ENCODE measurements at places on chromosomes 6 and 20. TPM values are rescaled to one million over a fixed set of nuclear protein-coding genes. Genes with fewer than 3 reads are reported as not detected.
A peak's percentile ranks its signal among the peaks of the same experiment; 100 is the strongest.

GPSM3 gene
- total RNA-seq: 274 TPM

OLIG3 gene
- total RNA-seq: not detected

RPRD1B gene
- total RNA-seq: 37.0 TPM

DNMT3B gene
- 3.7 TPM for total RNA-seq

PPP1R16B gene
- total RNA-seq: 63.6 TPM

DNA sequence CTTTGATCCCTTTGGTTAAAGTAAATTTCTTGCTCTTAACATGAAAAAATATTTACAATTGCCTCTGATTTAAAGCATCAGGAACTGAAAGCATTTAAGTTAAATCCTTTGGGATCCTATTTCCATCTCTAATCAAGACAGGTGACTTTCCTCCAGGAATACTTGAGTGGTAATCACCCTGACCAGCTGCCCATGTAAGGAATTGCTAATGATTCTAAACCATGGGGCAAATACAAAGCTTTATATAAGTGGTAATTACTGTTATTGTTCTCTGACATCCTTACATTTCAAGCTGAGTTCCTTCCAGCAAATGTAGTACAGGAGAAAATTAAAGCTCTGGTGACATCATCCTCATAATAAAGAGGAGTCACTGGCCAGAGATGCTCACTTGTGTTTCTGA, 100.6 kb downstream of the CRYBG1 start:
- DNase-seq: no peak
- no peaks in the 10 kb centered on the region for H3K4me1 ChIP-seq
- H3K27me3 ChIP-seq: peaks cover 9% of the 10 kb centered on the region
- no peaks in the 10 kb centered on the region for H3K36me3 ChIP-seq
- no peak overlapping the region for H3K4me3 ChIP-seq

- no peak overlapping the region for H3K27ac ChIP-seq
- DNase-seq: no peak
- H3K4me3 ChIP-seq: no peak overlapping the region
- H3K4me1 ChIP-seq: peaks cover 2% of the 10 kb centered on the region
- H3K27me3 ChIP-seq: peaks cover 12% of the 10 kb centered on the region
These were observed 32.8 kb downstream of the APCDD1L start for GRCh38 chr20:58482416-58482815.

DNA sequence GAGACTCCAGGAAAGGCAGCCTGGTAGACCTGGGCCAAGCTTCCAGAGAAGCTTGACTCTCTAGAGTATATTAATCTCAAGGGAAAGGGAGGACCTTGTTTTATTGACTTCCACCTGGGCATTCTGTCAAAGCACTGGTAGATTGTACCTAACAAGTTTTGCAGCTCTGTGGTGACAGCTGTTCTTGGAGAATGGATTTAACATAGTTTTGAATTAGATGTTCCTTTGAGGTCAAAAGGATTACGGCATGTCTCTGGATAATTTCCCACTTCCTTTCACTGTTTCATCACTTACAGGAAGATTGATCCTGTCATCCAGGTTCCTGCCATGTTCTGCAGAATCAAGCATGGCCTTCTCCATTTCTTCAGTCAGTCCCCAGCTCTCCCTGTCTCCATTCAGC, 246.0 kb downstream of the PHACTR1 start:
- peaks cover 42% of the 10 kb centered on the region for H3K27me3 ChIP-seq
- H3K4me3 ChIP-seq: no peak overlapping the region
- peaks cover 27% of the 10 kb centered on the region for H3K4me1 ChIP-seq
- no peak overlapping the region for H3K27ac ChIP-seq

DNA sequence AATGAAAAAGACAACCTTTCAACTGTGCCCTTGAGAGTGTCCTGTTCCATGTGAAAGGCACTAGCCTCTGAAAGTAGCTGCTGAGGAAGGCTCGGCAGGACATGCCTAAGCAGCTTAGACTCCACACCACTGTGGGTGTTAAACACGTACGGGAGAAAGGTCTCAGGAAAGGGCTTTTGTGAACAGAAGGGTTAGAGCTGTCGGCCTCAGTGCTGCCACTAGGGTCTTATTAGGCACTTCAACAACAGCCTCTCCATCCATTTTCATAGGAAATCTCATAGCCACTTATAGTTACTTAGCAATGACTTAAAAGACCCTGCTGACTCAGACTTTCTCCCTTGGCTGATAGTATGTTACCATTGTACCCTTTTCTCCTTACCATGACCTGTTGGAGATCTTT, 662.8 kb downstream of the TBC1D32 start:
- no peak overlapping the region for H3K27ac ChIP-seq
- no peaks in the 10 kb centered on the region for H3K36me3 ChIP-seq
- H3K4me1 ChIP-seq: no peaks in the 10 kb centered on the region
- H3K27me3 ChIP-seq: no peaks in the 10 kb centered on the region

DNA sequence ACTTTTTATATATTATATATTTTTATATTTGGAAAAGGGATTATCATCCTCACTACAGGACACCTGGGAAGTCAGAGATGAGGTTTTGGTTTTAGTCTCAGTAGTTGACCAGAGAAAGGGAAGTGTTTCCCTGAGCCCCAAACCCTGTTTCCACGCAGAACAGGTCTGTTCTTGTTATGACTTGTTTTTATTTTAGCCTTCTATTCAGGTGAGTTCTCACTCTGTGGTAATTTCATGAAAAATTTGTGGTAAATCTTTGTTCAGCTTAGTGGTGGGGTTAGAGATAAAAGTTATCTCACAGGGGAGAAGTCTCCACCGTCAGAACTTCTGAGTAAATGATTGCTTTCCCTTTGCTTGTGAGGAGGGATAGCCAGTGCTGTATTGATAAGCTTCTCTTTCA, 224.9 kb downstream of the FARS2 start:
- H3K4me1 ChIP-seq: peaks cover 5% of the 10 kb centered on the region
- no peak overlapping the region for H3K4me3 ChIP-seq
- no peak for DNase-seq

DNA sequence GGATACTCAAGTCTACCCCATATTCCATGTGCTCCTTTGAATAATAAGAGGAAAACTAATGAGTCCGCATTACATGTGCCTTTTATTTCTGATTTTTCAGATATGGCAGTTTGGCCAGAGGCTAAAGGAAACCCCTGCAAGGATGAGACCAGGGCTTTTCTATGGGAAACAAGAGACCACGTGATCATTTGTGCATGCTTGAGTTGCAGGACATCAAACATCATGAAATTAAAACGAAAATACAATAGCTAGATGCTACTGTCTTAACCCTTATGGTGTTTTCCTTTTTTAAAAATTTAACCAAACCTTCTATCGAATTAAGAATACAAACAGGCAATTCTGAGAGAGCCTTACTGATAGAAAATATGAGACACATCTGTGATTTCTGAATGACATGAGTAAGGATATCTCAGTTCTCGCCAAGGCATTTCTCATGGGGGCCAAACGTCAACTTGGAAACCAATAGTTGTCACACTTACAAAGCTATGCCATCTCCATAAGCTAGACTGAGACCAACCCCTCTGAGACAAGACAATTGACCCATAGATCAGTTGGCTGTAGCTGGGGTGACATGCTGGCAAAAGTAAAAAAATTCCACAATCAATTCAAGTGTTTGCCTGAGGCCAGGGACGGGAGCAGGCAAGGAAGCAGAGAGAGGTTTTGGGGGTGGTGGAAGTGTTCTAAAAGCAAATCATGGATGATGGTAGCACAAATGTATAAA, 52.8 kb downstream of the RIPOR2 start:
- H3K27ac ChIP-seq: peak overlapping the region; percentile 77
- DNase-seq: no peak
- H3K36me3 ChIP-seq: peaks cover 82% of the 10 kb centered on the region
- H3K27me3 ChIP-seq: no peaks in the 10 kb centered on the region
- no peak overlapping the region for H3K4me3 ChIP-seq
- H3K4me1 ChIP-seq: peaks cover 72% of the 10 kb centered on the region

DNA sequence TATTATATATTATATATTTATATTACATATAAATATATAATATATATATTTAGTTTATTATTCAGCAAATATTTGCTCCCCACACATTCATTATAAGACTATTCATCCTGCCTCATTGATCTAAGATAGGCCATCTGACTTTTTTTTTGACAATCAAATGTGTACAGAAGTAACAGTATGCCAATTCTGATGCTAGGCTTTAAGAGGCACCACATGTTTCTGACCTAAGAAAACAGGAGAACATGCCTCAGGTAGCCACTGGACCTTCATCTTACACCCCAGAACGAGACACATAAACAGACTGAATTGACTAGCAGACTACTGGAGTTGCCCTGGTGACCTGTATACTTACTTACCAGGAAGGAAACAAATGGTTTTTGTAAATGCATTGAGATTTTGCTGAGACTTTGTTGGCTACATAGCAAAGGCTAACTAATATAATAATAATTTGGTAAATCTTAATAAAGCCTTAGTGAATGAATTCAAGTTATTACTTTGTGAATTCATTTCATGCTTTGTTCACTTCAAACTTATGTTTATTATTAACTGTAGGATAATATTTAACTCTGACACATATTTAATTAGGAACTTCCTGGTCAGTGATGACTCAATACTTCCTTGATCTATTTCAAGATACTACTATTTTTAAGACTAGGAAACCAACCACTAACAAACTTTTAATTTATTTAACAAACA, 13.4 kb upstream of the MYO6 start:
- H3K4me1 ChIP-seq: no peaks in the 10 kb centered on the region
- peaks cover 2% of the 10 kb centered on the region for H3K27me3 ChIP-seq
- DNase-seq: no peak
- H3K36me3 ChIP-seq: no peaks in the 10 kb centered on the region

GRCh38 chr20:53708129-53708968, 114.7 kb upstream of the ZNF217 start:
- H3K4me1 ChIP-seq: peaks cover 68% of the 10 kb centered on the region
- peak overlapping the region; percentile 56 for H3K4me3 ChIP-seq
- H3K27me3 ChIP-seq: no peaks in the 10 kb centered on the region
- DNase-seq: peak; percentile 59
- H3K27ac ChIP-seq: peak overlapping the region; percentile 95

GRCh38 chr6:22925304-22925835, 356.0 kb downstream of the HDGFL1 start:
- peaks cover 5% of the 10 kb centered on the region for H3K4me1 ChIP-seq
- H3K27ac ChIP-seq: no peak overlapping the region
- no peaks in the 10 kb centered on the region for H3K27me3 ChIP-seq
- DNase-seq: no peak
- no peaks in the 10 kb centered on the region for H3K36me3 ChIP-seq
- no peak overlapping the region for H3K4me3 ChIP-seq

DNA sequence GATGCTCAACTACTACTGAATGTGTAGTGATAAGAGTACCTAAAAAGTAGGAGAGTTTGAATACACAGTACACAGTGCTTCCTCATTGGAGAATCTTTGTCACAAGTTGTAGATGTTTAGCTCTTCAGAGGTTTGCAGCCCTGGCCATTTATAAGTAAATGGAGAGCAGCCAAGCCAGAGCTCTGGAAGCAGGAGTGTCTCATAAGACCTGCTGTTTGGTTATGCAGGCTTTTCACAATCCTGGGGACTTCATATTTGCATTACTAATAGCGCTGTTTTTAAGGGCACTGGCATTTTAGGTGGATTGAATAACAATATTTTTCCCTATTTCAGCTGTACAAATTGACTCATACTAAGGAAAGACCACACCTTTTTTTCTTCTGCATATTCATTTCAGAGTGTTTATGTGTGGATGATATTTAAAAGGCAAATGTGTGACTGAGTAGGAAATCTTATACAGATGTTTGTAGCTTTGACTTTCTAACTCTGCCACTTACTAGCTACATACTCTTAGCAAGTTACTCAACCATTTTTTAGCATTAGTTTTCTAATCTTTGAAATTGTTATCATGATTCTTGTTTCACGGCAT, 730.5 kb upstream of the MAP3K7 start:
- H3K36me3 ChIP-seq: no peaks in the 10 kb centered on the region
- no peak overlapping the region for H3K27ac ChIP-seq
- no peaks in the 10 kb centered on the region for H3K27me3 ChIP-seq
- H3K4me1 ChIP-seq: no peaks in the 10 kb centered on the region

GRCh38 chr6:168247443-168248147, 72.0 kb downstream of the DACT2 start:
- no peak for DNase-seq
- no peak overlapping the region for H3K27ac ChIP-seq
- H3K36me3 ChIP-seq: no peaks in the 10 kb centered on the region
- peaks cover 2% of the 10 kb centered on the region for H3K27me3 ChIP-seq
- peaks cover 10% of the 10 kb centered on the region for H3K4me1 ChIP-seq
- no peak overlapping the region for H3K4me3 ChIP-seq

DNA sequence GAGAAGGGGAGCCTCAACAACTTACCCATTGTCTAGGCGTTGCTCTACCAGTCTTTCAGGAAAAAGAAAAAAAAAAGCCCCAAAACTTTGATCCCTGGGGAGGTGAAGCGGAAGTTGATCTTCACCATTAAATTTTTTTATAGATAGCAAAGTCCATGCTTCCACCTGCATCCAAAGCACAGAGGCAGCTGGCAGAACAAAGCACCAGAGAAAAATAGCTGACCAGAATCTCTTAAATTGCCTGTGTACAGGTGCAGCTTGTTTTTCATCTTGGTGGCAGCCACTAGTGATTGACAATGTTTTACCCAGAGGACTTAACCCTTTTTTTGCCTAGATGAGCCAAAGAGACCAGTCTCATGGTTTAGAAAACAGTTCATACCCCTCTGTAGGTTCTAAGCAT, 86.0 kb downstream of the MYB start:
- no peak overlapping the region for H3K27ac ChIP-seq
- no peaks in the 10 kb centered on the region for H3K4me1 ChIP-seq
- no peaks in the 10 kb centered on the region for H3K27me3 ChIP-seq
- no peaks in the 10 kb centered on the region for H3K36me3 ChIP-seq

- H3K27ac ChIP-seq: no peak overlapping the region
- H3K36me3 ChIP-seq: no peaks in the 10 kb centered on the region
- H3K4me1 ChIP-seq: no peaks in the 10 kb centered on the region
- no peaks in the 10 kb centered on the region for H3K27me3 ChIP-seq
- DNase-seq: no peak
- H3K4me3 ChIP-seq: no peak overlapping the region
These were observed 747.0 kb downstream of the PTPRT start for GRCh38 chr20:42442716-42443115.

GRCh38 chr6:142773324-142773723, 171.7 kb downstream of the HIVEP2 start:
- no peaks in the 10 kb centered on the region for H3K27me3 ChIP-seq
- peak overlapping the region; percentile 82 for H3K27ac ChIP-seq
- peak overlapping the region; percentile 4 for H3K4me3 ChIP-seq
- peaks cover 25% of the 10 kb centered on the region for H3K4me1 ChIP-seq
- no peak for DNase-seq

DNA sequence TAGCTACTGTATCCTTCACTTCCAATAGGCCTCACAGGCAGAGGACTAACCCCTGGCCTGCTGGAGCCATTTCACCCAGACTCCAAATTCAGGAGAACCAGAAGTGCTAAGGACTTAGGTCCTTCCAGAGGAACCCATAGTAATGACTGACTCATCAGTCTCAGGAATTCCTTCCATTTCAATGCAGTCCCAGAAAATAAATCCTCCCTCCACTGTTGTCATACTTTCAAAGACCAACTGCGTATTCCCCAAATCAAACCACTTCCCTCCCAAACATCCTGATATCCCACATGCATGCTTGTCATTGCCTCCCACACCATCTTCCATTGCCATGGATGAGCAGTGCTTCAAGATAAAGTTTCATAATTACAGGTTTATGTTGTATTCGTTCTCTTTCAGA, 31.8 kb upstream of the NT5E start:
- H3K36me3 ChIP-seq: no peaks in the 10 kb centered on the region
- H3K27me3 ChIP-seq: peaks cover 6% of the 10 kb centered on the region
- no peak for DNase-seq
- H3K27ac ChIP-seq: no peak overlapping the region
- H3K4me3 ChIP-seq: no peak overlapping the region
- peaks cover 16% of the 10 kb centered on the region for H3K4me1 ChIP-seq

- H3K27ac ChIP-seq: no peak overlapping the region
- H3K27me3 ChIP-seq: no peaks in the 10 kb centered on the region
- no peaks in the 10 kb centered on the region for H3K4me1 ChIP-seq
- H3K4me3 ChIP-seq: no peak overlapping the region
- no peak for DNase-seq
These were observed 600.4 kb upstream of the JAG1 start for GRCh38 chr20:11274141-11274594.

Measured in activated CD4-positive, alpha-beta T cell treated with anti-CD3 and anti-CD28 coated beads, Interleukin-2, amount 10 ng/mL, durations not matched to agents 7 days and 5 days (primary cell).